ENCODE measurements at places on chromosomes 4 and X.

GRCh38 chr4:30968926-30969325 lies 248.8 kb downstream of the PCDH7 start:
- DNase-seq, result no peak

- DNase-seq, result no peak
Measured at GRCh38 chr4:139853309-139853708, 187.7 kb downstream of the MGST2 start.

- DNase-seq, result no peak
Measured at GRCh38 chr4:172573899-172574298, 594.7 kb upstream of the GALNT7 start.

DNA sequence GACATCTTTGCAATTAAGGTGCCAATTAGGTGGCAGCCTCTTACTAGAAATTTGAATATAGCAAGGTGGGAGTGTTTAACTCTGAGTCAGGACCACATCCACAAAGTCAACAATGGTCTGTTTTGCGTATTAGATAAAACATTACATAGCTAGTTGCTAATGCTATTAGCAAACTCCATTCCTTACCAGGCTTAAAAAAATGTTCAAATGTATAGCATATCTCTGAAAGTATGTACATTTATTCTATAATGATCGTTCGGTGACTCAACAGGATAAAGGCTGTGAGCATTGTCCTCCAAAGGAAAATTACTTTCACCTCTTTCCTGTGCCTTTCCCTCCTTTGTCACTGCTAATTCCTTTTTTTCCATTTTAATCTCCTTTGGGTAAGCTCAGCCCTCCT lies 74.5 kb downstream of the SYTL5 start:
- no peak for DNase-seq

DNA sequence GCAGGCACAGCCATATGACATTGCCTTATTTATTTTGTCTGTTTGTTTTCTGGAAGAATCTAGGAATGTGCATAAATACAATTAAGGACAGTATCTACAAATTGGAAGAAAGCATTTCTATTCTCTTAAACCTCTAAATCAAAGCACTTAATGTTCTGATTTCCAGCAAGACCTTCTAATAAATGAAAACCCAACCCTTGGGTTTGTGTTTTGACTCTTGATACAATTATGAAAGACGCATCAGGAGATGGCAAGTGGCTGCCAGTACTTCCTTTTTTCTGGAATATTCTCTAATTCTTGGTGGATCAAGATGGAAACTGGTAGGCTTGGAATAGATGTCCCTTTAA lies 437 bp upstream of the CPE start:
- DNase-seq, result no peak

DNA sequence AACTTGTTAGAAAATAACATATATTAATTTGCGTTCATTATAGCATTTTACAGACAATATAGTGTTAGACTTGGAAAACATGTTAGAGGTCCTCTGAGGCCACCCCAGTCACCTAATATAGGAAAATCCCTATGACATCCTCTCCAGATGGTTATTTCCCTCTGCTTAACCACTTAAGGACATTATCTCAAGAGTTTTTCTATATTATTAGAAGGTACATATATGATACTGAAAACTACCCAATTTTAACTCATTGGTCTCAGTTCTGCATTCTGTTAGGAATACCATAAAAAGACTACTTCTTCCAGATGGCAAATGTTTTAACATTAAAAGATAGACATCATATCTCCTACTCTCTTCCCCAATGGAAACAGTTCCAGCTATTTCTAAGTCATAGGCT lies 21.4 kb downstream of the PTPN13 start:
- DNase-seq, result no peak

DNA sequence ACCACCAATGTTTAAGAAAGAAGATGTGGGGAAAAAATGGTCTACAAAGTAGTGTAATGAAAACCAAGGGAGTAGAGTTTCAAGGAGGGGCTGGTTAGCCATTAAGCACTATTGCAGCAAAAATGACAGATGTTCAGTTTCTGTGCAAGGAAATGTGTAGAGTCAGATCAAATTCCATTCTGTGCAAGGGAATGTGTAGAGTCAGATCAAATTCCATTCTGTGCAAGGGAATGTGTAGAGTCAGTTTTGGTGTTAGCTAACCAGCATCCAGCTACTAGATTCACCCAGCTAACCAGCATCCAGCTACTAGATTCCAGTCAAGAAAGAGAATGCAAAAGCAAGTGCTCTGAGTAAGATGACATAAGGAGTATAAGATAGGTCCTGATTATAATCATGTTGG lies 208.8 kb downstream of the COX18 start:
- no peak for DNase-seq

GRCh38 chr4:139873111-139873860 lies 207.7 kb downstream of the MGST2 start:
- no peak for DNase-seq

DNA sequence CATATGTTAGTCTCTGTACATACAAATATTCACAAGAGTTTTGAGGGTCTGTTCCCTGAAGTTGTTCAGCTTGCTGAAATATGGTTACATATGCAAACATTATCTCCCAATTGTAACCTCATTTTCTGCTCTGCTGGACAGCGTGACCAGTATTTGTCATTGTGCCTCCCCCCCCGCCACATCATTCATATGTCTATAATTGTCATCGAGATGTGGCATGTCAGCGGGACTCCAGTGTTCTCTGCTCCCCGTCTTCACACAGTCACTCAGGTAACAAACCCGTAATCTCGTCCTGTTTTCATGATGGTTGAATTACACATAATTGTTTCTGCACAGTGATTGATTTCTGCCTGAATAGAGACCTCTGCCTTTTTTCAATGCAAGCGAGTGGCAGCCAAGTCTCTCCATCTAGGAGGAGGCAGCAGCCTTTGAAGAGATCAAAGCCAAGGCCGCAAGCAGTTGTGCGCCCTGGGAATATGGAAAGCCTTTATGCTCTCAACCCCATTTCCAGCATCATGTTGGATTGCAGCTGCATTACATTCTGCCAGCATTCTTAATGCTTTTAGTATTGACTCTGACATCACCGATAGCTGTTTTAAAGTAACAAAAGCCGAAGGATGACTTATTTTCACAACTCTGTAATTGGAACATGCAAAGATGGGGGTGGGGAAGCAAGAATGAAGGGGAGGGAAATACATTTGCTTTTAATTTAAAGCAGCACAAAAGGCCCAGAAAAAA lies 27.4 kb downstream of the LEF1 start:
- DNase-seq, result peak; percentile 29

DNA sequence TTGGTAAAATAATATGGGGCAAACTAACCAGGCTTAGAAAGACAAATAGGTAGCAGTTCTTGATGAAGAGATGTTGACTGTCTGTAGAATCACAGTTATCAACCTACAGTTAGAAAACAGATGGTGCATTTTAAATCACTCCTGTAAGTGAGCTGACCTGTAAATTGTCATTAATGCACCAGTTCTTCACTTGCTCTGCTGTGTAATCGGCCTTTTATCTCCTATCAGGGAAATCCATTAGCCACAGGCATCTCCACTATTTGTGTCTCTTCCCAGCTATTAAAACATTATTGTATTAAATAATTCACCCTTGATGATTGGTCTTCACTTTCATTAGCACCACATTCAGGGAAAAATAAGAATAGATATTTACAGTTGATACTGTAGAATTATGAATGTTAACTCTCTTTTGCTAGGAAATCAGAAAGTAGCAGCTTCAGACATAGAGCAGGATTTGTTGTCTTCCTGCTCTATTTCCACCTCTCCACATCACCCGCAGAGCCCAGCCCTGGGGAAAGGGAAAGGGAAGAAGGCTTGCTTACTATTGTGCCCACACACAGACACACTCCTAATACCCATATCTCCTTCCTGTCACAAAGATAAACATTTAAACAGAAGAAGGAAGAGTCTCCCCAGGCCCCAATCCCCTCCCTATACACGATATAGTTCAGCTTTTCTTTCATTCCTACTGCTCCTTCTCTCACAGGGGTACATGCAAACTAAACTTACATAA lies 97.1 kb downstream of the REELD1 start:
- no peak for DNase-seq

GRCh38 chr4:40262861-40263260 lies 66.0 kb downstream of the RHOH start:
- no peak for DNase-seq

DNA sequence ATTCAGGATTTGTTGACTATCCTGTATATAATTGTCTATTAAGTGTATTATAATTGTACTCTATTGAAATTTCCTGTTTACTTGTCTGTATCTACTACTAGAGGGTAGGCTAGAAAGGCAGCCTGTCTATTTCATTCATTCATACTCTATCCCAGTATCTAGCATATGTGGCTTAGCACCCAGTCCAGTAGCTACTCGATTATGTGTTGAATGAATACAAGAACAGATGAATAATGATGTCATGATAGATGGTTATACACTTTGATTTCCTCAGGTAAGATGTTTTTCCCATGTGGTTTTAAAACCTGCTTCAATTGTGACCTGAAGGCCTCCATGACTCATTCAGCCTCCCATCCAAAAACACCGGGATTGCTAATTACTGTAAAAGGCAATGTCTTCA lies 68.0 kb downstream of the IL21 start:
- no peak for DNase-seq

- no peak for DNase-seq
Measured at GRCh38 chr4:8459867-8460445, 19.4 kb downstream of the TRMT44 start.

GRCh38 chrX:21586001-21586400 lies 72.1 kb downstream of the KLHL34 start:
- no peak for DNase-seq

DNA sequence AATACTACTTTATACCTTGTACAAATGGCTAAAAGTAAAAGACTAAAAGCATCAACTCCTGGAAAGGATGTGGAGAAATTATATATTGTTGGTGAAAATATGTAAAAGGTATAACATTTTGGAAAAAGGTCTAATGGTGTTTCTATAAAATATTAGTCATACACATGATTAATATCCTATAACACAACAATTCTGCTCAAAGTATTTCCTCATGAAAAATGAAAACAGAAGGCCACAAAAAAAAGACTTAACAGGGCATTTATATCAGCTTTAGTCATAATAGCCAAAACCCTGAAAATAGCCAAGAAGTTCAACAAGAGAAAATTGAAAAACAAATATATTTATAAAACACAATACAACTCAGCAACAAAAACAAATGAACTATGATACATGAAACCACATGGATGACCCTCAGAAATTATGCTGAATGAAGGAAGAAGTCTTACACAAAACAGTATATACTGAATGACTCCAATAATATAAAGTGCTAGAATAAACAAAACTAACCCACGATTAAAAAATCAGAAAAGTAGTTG lies 38.8 kb downstream of the TBCK start:
- DNase-seq, result no peak

DNA sequence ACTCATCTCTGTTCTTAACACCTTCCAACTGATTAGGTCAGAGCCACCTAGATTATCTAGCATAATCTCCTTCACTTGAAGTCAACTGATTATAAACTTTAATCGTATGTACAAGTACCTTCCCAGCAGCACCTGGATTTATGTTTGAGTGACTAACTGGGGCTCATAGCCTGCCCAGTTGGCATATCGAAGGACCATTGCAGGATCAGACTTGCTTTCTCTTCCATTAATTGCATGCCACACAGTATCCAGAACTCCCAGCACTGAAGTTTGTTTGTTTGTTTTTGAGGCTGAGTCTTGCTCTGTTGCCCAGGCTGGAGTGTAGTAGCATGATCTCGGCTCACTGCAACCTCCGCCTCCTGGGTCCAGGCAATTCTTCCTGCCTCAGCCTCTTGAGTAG lies 27.9 kb downstream of the GRK4 start:
- no peak for DNase-seq

DNA sequence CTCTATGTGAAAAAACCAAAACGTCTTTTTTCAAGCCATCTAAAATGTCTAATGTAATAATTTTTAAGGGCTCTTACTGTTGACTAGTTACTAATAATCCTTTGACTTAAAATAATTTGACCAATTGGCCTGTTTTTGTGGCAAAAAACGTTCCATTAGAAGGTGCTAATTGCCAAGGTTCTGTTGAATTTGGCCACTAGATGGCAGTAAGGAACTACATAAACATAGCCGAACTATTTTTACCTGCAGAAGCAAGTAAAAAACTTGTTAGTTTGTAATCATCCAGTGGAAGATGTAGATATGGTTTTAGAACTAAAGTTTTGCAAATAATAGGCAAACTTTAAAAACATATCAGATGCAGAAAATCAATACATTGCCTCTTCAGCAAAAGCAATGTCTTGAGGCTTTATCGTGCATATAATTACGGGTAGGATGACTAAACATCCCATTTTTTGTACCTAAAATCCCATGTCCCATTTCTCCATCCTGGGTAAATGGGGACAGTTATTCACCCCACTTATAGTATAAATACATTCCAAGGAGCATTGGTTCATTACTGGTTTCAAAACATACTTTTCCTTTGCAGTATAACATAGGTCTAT lies 57.6 kb downstream of the PROM1 start:
- peak; percentile 62 for DNase-seq

- no peak for DNase-seq
Measured at GRCh38 chr4:569958-570667, 6.0 kb downstream of the TMEM271 start.

DNA sequence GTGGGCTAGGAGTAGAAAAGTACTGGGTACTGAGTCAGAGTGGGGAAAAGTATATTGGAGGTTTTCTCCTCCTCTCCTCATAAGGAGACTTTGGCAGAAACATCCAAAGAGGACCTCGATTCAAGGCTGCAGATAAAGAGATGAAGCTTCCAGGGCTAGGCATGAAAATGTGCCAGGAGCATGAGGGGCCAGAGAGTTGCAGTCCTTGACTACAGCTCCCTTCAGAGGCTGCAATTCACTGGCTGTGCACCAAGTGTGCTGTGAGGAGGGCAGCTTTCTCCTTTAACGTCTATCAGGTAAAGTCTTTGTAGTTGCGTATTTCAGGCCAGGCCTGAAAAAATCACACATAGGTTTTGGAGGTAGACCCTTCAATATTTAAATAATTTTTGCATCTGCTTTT lies 174.9 kb upstream of the VEGFC start:
- no peak for DNase-seq

GRCh38 chrX:136121788-136122187 lies 25.5 kb upstream of the FHL1 start:
- DNase-seq, result no peak

GRCh38 chrX:123153846-123154335 lies 30.2 kb upstream of the GRIA3 start:
- DNase-seq, result no peak

GRCh38 chr4:88981993-88982392 lies 75.0 kb downstream of the FAM13A start:
- DNase-seq, result no peak

DNA sequence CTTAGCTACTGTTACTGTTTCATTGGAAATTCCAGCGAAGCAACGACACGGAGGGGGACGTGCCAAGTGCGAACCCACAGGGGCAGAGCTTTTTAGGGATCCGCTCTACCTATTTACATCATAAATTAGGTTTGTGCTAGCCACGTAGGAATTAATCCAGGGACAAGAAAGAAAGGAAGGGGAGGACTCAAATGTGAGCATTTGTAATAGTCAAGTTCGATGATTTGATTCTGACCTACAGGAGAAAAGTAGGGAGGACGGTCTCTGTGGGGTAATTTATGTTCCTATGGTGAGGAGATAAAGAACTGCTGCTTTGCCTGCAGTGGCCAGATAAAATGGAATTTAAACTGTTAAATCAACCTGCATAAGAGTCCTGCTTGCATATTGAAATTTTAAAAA lies 1.7 kb downstream of the INTS6L start:
- no peak for DNase-seq
